Epithelial cell of proximal tubule (primary cell): ENCODE measurements at places on chromosomes 6 and 20. TPM values are rescaled to one million over a fixed set of nuclear protein-coding genes. Genes with fewer than 3 reads are reported as not detected.

Gene THBD
- total RNA-seq = 6.9 and 18.9 TPM in 2 replicates

Gene ADAM33
- total RNA-seq = not detected in 2 replicates

Gene CALHM6
- 0.35 and 4.8 TPM in 2 replicates for total RNA-seq

Gene SLC2A10
- total RNA-seq = 4.6 and 12.5 TPM in 2 replicates

Gene C20orf204
- total RNA-seq = under 0.01 TPM in 1 of 2 replicates, not detected in the other

Gene PACSIN1
- total RNA-seq = 0.07 and 1.9 TPM in 2 replicates

Gene COL9A3
- 2.8 and 4.6 TPM in 2 replicates for total RNA-seq

Gene RGS17
- total RNA-seq = 3.9 and 8.0 TPM in 2 replicates

Gene ZBTB46
- total RNA-seq = 0.58 and 0.72 TPM in 2 replicates

Gene RSPH9
- 0.14 TPM in 1 of 2 replicates, not detected in the other for total RNA-seq

Gene SYNGAP1
- 0.87 and 2.3 TPM in 2 replicates for total RNA-seq
